Panc1 (cell line): ENCODE measurements at places on chromosomes 16 and 17. TPM values are rescaled to one million over a fixed set of nuclear protein-coding genes. Genes with fewer than 3 reads are reported as not detected.

GRCh38 chr16:23257682-23258081 lies 44.4 kb upstream of the SCNN1B start:
- DNase-seq: no peak

DNA sequence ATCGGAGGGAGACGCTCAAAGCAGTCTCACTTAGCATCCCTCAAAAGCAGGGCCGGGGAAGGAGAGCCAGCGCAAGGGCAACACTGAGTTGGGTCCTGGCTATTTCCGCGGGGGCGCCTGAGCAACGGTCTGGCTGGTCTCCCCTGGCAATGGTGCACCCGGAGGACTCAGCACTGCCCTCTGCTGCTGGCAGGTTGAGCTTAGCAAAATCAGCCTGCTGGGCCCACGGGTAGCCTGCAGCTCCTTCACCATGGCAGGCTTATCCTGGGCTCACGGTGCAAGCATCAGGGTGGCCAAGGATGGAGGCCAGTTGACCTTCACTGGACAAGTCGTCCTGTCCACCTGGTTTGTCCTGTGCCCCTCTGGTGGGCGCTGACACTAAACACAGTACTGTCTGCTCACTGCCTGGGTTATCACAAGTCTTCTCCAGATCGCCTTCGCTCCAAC lies 14.4 kb upstream of the ALDH3A1 start:
- no peak for DNase-seq

- no peak for DNase-seq
Measured at GRCh38 chr16:1412847-1413246, 1.7 kb downstream of the UNKL start.

- no peak for DNase-seq
Measured at GRCh38 chr17:50630524-50631194, 4.0 kb upstream of the ABCC3 start.

- no peak for DNase-seq
Measured at GRCh38 chr17:28053725-28054124, 11.2 kb downstream of the NLK start.

GRCh38 chr17:49946964-49947584 lies 21.9 kb upstream of the DLX4 start:
- DNase-seq: no peak

DNA sequence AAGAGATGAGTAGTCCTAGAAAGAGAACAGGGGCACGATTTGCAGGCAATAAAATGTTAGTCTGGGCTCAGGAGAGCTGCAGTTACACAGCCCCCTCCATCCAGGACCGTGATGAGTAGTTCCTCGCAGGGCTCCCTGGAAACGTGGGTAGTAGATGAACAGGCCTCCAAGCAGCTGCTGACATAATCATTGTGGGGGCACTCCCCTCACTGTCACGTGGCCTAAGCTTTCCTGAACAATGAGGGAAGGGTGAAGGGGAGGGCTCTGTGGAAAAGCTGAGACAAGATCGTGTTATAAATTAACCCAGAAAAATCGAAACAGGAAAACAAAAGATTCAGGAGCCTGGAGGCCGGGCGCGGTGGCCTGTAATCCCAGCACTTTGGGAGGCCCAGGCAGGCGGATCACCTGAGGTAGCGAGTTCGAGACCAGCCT lies 1.3 kb upstream of the PER1 start:
- DNase-seq: no peak

DNA sequence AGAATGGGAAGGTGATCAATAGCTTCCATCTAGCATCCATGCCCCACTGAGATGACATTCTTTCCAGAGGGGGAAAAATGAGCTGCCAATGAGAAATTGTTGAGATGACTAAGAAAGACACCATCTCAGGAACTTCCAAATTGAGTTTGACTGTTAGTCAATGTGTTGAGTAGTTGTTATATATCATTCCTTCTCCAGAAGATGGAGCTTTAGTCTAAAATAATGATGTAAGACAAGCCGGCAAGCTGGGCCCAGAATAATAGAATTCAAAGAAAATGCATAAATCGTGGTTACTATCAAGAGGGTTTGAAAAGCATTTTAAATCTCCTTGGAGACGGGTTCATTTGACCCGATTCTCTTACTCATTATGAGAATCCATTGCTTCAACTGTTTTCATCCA lies 71.0 kb upstream of the ATF7IP2 start:
- no peak for DNase-seq

DNA sequence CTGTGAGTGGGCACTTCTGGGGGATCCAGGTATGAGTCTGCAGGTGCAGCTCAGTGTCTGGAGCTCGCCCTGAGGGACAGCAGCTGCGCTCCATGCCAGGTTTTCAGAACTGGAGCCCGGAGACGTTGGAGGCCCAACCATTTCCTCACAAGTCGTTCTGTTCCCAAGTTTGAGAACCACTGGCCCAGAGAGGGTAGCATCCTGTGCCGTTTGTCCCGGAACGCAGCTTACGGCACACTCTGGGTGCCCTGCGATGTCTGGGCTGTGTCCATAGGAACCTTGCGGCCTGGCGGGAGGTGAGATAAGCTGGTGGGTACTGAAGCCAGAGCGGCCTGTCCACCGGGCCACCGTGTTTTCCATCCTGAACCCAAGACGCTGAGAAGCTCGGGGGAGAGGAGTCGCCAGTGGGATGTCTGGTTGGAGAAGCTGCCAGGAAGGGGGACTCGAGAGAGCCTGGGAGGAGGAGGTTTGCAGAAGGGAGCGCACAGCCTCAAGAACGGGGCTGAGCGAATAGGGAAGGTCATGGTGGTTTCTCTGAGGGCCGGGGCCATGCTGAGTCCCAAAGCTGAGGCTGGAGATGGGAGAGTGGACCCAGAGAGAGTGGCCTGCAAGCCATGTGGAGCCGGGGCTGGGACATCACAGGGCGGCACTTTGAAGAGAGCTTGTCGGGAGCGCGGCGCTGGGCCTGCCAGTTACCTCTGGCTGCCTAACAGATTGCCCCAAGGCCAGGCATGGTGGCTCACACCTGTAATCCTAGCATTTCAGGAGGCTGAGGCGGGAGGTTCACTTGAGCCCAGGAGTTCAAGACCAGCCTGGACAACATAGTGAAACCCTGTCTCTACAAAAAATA lies 211.0 kb upstream of the GSE1 start:
- DNase-seq: no peak

GRCh38 chr16:14586637-14587305 lies 43.3 kb downstream of the PARN start:
- DNase-seq: no peak

- no peak for DNase-seq
Measured at GRCh38 chr16:65548470-65548869, 426.6 kb upstream of the CDH11 start.

DNA sequence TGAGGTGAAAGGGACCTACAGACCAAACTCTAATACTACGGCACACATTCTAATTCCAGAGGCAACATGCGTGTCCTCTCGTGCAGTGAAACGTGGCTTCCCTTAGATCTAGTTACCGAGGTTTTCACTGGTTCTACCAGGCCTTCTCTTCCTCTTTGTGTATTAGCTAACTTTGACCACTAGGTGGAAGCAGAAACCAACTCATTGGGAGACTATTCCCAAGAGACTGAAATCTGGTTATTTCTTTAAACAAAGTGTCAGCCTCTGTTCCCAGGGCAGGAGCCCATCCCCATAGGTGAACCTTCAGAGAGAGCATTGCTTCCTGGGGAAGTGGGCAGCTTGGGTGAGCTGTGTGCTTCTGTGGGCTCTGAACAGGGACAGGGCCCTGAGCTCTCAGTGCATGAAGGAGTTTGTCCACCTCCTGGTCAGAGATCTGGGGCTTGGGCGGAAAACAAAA lies 19.7 kb upstream of the RCVRN start:
- peak; percentile 43 for DNase-seq

GRCh38 chr17:76986365-76986764 lies 118.2 kb downstream of the MGAT5B start:
- no peak for DNase-seq

- DNase-seq: no peak
Measured at GRCh38 chr16:75231570-75231969, 12.8 kb downstream of the CTRB1 start.

DNA sequence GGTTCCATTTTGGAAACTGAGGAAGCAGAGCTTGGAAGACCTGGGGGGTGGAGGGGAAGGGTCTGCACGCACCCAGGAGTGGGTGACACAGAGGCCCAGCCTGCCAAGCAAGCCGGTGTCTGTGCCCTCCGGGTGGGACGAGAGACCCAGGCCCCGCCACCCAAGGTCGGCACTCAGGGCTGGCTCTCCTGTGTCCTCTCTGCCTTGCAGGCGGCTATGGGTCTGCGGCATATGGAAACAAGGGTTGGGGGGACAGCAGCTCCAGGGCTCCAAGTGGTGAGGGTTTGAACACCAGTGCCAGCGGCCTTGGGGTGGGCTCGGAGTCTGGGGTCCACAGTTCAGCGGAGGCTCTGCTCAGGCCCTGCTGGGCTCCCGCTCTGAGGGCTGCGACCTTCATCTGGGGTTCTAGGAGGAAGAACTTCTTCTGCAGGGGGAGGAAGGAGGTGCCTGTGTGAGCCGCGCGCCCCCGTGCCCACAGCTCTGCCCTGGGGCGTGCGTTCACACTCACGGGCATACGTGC lies 4.6 kb upstream of the CD7 start:
- no peak for DNase-seq

DNA sequence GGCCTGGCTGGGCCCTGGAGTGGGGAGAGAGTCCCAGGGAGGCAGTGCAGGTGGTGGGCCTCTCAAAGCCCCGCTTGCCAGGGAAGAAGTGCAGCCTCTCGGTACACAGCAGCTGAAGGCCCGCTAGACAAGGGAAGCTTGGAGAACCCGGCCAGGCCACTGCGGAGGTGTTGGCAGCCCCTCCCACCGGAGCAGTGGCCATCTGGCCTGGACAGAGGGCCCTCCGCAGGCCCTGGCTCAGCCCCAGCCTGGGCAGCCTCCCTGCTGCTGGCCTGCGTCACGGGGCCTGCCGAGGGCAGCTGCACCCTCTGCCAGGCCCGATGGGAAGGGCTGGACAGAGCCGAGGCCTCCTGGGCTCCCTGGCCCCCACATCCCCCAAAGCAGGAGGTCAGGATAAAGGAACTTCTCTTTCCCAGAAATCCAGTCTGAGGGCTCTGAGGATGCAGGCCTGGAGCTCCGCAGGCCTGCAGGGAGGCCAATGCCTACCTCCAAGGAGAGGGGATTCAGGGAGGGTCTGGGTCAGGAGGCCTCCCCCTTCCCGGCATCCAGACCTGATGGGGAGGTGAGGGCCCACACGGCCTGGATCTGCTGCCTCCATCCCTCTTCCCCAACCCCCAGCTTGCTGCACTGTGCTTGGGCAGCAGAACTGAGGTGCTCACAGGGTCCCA lies 4.3 kb downstream of the SPPL2C start:
- no peak for DNase-seq

GRCh38 chr17:73546114-73546513 lies 98.1 kb downstream of the SDK2 start:
- no peak for DNase-seq

GRCh38 chr17:60538726-60539125 lies 12.7 kb upstream of the APPBP2 start:
- no peak for DNase-seq

DNA sequence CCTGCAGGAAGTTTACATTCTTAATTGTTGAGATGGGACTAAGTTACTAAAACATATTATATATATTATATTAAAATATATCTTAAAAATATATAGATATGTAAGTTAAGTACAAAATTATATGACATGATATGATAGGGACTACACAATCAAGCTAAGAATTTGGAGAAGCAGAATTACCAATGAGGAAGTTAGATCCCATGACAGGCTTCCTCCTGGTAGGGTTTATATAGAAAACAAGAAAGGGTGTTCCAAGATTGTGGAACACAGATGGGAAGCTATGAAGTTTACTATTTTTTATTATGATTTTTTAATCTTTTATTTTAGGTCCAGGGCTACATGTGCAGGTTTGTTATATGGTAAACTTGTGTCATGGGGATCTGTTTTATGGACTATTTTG lies 260.8 kb upstream of the ZFHX3 start:
- DNase-seq: no peak

- DNase-seq: no peak
Measured at GRCh38 chr16:68003031-68003430, 3.7 kb upstream of the DPEP2 start.

- no peak for DNase-seq
Measured at GRCh38 chr16:57611706-57612105, 16.7 kb upstream of the ADGRG1 start.

GRCh38 chr16:2160915-2161551 lies 5.5 kb downstream of the TRAF7 start:
- no peak for DNase-seq

GRCh38 chr16:68289621-68290329 lies 21.0 kb downstream of the SLC7A6OS start:
- no peak for DNase-seq

- DNase-seq: no peak
Measured at GRCh38 chr17:83186751-83187421, 107.5 kb downstream of the METRNL start.

DNA sequence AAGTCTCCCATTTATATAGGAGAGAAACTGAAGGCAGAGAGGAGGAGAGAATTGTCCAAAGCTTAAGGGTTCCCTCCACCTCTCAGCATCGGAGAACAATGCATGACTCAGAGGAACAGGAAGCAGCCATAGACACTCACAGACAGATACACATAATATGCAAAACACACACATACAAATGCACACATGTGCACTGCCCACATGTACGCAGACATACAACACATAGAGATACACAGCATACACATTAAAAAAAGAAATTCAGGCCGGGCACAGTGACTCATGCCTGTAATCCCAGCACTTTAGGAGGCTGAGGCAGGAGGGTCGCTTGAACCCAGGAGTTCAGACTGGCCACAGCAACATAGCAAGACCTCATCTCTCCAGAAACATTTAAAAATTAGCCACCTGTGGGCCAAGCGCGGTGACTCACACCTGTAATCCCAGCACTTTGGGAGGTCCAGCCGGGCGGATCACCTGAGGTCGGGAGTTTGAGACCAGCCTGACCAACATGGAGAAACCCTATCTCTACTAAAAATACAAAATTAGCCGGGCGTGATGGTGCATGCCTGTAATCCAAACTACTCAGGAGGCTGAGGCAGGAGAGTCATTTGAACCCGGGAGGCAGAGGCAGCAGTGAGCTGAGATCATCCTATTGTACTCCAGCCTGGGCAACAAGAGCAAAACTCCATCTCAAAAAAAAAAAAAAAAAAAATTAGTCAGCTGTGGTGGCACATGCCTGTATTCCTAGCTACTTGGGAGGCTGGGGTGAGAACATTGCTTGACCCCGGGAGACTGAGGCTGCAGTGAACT lies 11.3 kb downstream of the ERAL1 start:
- no peak for DNase-seq

- DNase-seq: no peak
Measured at GRCh38 chr17:2709183-2709661, 2.3 kb downstream of the CLUH start.

- DNase-seq: no peak
Measured at GRCh38 chr16:81491541-81492188, 47.1 kb downstream of the CMIP start.

- no peak for DNase-seq
Measured at GRCh38 chr17:77085926-77086432, 54.8 kb upstream of the SEC14L1 start.

- no peak for DNase-seq
Measured at GRCh38 chr17:12821376-12821940, 32.2 kb downstream of the ARHGAP44 start.

GRCh38 chr17:4931963-4932362 lies at the start of gene GP1BA:
Gene GP1BA (plus strand): TSS chr17:4932277. CDS start chr17:4932605, 328 bp downstream.
- no peak for DNase-seq

OR1E2 gene
- not detected for total RNA-seq

COQ7 gene
- 39.6 TPM for total RNA-seq

CHST5 gene
- total RNA-seq: 0.15 TPM

HOXB1 gene
- not detected for total RNA-seq

TBC1D28 gene
- total RNA-seq: not detected

CLDN9 gene
- total RNA-seq: 1.6 TPM

CEP112 gene
- total RNA-seq: 9.5 TPM

NAGS gene
- total RNA-seq: 2.7 TPM

CD7 gene
- total RNA-seq: 0.77 TPM

AOC2 gene
- 0.85 TPM for total RNA-seq

B3GNT9 gene
- 11.5 TPM for total RNA-seq
